ENCODE measurements at places on chromosomes 11 and 22. TPM values are rescaled to one million over a fixed set of nuclear protein-coding genes. Genes with fewer than 3 reads are reported as not detected.

The PRRG4 gene
- total RNA-seq: 0.33 TPM

DNA sequence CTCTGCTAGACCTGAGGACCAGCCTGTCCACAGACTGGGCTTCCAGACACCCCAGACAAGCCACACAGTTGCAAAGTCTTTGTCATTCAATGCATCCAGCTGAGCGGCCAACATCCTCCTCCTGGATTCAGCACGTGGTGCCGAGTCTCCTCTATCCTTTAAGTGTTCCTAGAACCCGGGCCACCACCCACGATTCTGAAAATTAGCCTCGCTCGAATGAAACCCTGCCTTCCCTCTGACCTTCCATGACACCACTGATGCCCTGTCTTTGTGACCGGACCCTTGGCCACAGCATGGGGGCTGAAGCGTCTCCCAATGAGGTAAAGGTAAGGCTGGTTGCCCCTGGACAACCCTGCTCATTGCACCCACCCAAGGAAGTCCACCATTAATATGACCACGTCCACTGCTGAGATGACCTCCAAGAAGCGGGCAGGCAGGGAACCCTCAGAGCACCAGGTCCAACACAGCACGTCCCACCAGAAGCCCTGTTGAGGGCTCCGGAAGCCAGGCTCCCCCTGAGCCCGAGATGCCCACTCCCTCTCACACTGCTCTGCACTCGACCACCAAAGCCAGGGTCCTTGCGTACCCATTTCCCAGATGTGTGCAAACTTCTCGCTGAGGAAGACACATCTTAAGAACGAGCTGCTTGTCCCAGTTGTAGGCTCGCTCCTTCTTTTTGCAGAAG lies 279.0 kb downstream of the CTTN start:
- DNase-seq: no peak

GRCh38 chr11:12019866-12020416 lies 11.5 kb upstream of the DKK3 start:
- DNase-seq: no peak

DNA sequence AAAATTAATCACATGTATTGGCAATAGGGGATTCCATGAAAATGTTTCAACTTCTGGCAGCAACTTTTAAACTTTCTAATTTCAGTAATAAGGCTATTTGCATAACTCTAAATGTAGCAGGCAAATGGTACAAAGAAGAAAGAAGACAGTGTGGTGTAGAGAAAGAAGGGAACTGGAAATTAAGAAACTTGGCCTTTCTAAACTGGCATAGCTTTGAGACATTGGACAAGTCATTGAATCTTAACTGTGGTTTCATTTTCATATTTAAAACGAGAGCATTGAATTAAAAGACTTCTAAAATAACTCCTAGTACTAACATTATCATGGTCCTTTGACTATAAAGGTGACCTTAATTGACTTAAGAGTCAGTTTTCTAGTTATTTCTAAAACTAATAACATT lies 125.0 kb downstream of the UVRAG start:
- DNase-seq: no peak

GRCh38 chr11:35065566-35065965 lies 73.4 kb upstream of the CD44 start:
- peak; percentile 71 for DNase-seq

DNA sequence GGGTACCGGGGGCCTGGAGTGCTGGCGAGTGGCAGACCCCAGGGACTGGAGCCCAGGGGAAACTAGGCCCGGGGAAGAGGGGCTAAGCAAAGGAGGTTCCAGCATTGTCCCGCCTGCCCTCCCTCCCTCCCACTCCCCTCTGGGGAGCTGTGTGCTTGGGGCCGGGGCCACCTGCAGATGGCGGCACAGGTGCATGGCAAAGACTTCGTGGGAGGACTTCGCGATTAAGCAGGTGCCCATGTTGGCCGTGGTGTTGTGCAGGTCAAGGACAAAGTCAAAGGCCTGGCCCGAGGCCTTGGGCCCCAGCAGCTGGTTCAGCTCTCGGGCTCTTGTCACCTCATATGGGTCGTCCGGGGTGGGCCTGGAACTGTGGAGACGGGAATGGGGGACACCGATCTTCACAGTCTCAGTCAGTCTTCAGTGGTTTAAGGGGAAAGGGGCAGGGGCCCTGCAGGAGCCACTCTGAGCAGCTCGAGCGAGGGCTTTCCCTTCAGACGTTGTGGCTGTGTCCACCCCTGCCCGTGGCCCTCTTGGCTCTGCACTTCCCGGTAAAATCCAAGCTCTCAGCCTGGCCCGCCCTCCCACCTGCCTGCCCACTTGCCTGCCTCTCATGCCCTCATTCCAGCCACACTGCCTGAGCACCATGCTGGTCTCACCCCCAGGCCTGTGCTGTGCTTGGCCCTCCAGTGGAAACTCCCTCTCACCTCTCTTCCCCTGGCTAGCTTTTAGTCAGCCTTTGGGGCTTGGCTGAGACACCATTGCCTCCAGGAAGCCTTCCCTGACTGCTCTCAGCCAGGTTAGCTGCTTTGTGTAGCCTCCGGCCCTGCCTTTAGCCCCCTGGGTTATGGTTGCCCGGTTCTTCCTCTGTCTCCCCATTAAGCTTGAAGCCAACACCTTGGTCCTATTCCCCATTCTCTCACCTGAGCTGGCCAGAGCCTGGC lies 4.7 kb downstream of the ACY3 start:
- no peak for DNase-seq

GRCh38 chr22:31956360-31956759 lies 12.0 kb downstream of the YWHAH start:
- no peak for DNase-seq

Data from fibroblast of lung (primary cell).